ENCODE measurements at places on chromosomes 16 and 17.
A peak's percentile ranks its signal among the peaks of the same experiment; 100 is the strongest.

DNA sequence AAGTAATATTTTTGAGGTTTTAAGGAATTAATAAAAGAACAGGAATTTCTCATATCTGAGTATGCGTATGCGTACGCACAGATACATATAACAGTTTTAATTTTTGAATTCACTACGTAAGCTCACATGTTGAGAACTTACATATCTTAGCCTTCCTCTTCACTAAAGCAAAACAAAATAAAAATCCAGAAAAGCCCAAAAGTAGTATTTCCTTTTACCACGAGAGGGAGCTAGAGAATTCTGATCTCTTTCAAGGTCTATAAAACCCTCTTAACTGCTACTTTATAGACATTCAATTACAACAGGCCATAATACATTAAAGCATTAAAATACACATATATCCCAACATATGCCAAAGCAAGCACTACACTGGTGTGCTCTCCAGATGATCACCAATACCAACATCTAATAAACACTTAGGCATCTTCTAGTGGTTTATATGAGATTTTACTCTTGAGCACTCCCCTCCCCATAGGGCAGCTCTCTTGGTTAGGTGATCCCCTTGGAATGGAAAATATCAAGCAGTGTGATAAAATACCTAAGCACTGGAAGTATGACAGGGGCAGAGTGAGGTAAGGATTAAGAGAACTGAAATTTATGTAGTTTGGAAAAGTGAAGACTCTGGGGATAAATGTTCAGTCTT lies 94.0 kb downstream of the SKAP1 start:
- DNase-seq = peak; percentile 91

GRCh38 chr16:81997738-81998137 lies 13.5 kb downstream of the SDR42E1 start:
- no peak for DNase-seq

DNA sequence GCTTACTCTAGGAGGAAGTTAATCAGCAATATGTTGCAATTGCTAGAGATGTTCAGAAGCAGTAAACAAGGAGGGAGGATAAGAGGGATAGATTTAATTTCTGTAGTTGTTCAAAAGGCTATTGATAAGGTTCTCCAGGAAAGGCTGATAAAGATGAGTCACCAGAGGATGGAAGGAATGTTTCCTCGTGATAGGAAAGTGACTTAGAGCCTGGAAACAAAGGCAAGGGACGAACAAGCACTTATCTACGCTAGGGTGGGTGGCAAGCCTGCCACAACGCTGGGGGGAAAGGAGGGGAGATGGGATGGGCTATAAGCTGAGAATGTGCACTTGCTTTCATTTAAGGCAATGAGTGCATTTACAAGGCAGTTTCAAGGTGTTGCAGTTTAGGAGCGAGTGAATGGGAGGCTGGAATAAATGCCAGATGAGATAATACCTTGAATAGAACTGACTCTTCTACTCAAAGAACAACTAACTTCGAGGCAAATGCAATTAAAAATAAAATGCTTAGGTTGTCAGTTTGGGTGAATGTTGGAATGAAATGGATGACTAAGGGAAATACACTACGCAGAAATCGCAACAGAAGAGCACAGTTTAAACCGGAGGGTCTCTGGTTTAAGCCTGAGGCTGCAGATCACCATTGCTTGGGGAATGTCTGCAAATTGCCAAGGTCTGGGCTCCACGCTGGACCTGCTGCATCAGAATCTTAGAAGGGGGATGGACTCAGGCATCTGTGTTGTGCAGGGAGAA lies 76.0 kb upstream of the RBBP6 start:
- no peak for DNase-seq

- no peak for DNase-seq
Observed at GRCh38 chr16:3798838-3799237, 81.5 kb upstream of the TRAP1 start.

DNA sequence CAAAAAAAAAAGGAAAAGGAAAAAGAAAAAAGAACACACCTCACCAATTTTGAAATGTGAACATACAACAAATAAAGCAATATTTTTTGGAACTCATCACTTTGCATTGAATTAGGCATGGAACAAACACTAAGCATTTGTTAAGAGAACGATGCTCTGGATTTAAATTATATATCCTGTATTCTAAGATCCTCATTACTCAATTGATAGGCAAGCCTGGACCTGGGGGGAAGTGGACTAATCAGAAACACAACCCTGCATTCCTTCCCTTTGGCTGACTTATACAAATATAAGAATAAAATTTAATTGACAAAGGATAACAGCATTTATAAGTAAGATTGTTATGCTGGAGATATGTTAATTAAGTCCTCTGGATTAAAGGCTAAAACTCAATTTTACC lies 2.2 kb downstream of the GJC1 start:
- DNase-seq = no peak

- DNase-seq = peak; percentile 5
Observed at GRCh38 chr16:57576429-57576870, 34.0 kb downstream of the ADGRG5 start.

GRCh38 chr16:67399218-67399733 lies 6.0 kb upstream of the TPPP3 start:
- DNase-seq = no peak

DNA sequence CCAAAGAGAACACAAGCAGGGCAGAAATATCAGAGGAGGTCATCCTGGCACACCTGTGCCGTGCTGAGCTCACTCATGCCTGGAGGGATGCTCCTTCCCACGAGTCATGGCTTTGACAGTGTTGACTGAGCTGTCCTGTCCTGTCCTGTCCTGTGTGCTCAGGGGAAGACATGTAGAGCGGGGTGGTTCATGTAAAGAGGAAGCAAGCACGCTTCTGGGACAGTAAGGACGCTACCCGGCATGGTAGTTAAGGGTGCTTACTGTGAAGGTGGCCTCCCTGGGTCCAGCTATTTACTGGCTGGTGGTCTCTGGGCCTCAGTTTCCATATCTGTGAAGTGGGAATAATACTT lies 398 bp downstream of the LGALS9 start:
- DNase-seq = no peak

- DNase-seq = no peak
Observed at GRCh38 chr17:73588301-73588846, 55.9 kb downstream of the SDK2 start.

DNA sequence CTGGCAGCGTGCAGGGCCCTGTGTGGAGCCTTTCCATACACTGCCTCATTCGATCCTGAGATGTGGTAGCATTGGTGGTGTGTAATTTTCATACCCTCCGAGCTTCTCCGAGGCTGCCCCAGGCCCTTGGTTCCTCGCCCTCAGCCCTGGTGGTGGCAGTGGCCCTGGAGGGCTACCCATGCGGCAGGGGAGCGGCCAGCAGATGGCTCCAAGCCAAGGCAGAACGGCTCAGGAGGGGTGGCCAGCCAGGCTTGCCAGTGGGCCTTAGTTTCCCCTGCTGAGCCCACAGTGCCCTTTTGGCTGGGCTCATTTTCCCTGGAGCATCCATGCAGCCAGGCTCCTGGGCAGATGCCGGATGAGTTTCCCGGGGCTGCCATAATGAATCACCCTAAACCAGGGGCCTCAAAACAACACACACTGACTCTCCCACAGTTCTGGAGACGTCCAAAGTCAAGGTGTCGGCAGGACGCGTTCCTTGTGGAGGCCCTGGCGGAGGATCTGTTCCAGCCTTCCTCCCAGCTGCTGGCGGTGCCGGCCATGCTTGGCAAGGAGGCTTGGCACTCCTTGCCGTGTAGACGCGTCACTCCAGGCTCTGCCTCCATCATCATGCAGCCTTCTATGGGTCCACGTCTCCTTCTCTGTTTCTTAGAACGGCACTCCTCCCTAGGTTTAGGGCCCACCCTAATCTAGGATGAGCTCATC lies 158.8 kb upstream of the GSE1 start:
- DNase-seq = no peak
